ENCODE measurements at places on chromosomes 6 and 20.

GRCh38 chr20:62772619-62772989 is 23.7 kb upstream of the MRGBP start:
- DNase-seq: no peak

DNA sequence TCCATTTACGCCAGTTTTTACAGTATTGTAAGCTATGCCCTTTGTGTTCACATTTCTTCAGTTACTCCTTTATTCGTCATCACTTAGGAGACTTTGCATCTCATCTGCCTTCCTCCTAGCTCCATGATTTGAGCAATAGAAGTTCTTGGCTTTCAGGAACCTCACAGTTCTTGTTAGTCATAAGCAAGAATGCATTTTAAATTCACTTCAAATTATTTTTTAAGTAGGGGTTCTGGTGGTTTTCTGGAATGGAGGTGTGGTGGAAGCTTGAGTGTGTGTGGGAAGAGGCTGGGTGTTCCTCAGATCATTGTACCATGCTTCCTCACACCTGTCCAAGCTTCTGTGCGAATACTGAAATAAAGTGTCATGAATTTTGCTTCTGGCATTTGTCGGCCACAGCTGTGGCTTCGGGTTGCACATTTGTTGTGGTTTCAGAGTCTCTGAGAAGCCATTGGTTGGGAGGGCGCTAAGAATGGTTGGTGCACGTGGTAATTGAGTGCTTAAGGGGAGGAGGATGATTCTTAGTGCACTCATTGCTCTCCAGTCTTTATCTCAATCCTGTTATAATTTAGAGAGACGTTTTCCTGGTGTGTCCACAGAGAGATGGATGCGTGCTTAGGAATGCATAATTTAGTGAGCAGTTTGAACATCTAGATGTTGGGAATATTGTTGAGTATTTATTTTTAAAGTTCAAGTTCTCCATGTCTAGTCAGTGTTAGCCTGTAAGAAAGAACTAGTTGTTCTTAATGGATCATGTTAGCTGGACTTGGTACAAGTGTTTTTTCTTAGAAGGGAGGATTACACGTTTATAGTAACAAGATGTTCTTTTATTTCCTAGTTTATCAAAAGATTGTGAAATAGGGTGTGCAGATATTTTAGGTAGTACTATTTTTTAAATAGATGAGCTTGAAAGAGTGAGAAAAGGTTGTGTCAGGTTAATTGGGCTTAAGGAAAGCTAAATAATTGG is 31.9 kb downstream of the FOXO3 start:
- DNase-seq: peak; percentile 22

DNA sequence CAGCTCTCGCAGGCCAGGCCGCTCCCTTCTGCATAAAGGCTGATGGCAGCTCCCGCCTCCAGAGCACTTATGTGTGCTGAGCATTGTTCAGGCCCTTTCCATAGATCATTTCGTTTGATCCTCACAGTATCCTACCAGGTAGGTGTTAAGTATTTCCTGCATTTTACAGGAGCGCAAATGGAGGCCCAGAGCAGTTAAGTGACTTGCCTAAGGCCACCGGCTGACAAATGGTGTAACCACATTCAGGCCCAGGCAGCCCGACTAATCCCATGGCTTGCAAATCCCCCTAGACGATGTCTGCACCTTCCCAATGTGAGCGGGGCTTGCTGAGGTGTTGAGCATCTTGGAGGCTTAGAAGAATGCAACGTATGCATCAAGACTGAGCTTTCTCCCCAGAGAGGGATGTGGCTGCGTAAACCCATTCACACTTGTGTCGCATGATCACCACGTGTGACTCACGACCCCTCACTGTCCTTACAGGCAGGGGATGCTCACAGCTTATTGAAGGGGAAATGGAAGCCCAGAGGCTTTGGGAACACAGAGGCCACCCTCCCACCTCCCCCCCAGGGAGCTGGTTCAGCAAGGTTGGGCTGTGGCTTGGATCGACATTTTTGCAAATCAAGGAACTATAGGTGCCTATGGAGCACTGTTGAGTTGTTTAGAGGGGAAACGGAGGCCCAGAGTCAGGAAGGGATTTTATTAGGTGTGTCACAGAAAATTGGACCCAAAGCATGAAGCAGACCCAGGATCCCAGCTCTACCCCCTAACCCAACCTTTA is 7.0 kb downstream of the BPIFB2 start:
- DNase-seq: peak; percentile 78

DNA sequence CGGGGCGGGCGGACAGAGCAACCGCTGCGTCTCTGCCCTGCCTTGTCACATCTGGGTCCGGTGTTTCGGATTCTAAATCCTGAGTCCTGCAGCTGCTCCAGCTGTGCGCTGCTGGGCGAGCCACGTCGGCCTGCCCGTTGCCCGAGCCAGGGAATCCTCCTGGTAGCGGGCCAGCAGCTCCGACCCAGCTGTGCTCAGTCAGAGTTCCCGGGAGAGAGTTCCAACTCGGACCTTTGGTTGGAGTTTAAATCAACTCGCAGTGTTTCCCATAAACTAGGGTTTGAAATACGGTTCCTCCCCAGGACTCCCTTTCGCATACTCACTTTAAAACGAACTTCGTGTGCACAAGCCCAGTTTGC is 315 bp upstream of the PDE10A start:
- peak; percentile 52 for DNase-seq

GRCh38 chr6:106922626-106923025 is 51.9 kb downstream of the CD24 start:
- no peak for DNase-seq

DNA sequence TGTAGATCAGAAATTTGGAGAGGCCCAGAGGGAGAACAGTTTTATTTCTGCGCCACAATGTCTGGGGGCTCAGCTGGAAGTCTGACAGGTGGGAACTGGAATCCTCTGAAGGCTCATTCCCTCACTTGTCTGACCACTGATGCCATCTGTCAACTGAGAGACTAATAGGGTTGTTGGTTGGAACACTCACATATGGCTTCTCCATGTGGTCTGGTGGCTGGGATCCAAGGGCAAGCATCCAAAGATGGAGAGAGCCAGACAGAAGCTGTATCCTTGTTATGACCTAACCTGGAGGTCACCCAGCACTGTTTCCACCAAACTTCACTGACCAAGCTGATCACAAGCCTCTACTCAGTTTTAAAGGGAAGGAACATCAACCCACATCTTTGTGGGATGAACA is 117.9 kb upstream of the AKAP12 start:
- no peak for DNase-seq

GRCh38 chr6:111417181-111417585 is 65.8 kb downstream of the REV3L start:
- DNase-seq: no peak

DNA sequence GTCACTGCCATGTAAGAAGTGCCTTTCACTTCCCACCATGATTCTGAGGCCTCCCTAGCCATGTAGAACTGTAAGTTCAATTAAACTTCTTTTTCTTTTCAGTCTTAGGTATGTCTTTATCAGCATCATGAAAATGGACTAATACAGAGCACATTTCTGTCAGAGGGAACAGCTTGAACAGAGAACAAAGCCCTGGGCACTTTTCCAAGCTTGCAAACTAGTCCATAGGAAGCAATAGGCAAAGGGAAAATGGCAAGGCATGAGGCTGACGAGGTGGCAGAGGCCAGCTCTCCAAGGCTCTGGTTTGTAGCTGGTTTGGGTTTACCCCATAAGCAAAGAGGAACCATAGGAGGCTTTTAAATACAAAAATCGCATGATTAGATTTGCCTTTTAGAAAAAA is 185.1 kb upstream of the HDDC2 start:
- DNase-seq: no peak
